ENCODE measurements at places on chromosomes 4 and X. TPM values are rescaled to one million over a fixed set of nuclear protein-coding genes. Genes with fewer than 3 reads are reported as not detected.

The CLIC2 gene
- 1.3 TPM for total RNA-seq

GRCh38 chrX:70998411-70999027, 67.6 kb upstream of the SLC7A3 start:
- no peak for DNase-seq

GRCh38 chr4:185344743-185345538, 50.8 kb downstream of the LRP2BP start:
- DNase-seq: no peak

The VCX3A gene
- total RNA-seq: not detected

The IL15 gene
- total RNA-seq: 7.0 TPM

The BMX gene
- total RNA-seq: not detected

DNA sequence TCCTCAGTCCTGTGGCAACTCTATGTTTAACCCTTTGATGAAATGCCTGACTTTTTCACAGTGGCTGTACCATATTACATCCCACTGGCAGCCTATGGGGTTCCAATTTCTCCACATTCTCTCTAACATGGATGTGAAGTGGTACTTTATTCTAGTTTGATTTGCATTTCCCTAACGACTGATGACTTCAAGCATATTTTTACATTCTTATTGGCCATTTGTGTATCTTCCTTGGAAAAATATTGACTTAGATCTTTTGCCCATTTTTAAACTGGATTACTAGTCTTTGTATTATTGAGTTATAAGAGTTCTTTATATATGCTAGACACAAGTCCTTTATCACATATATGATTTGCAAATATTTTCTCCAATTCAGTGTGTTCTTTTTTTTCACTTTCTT, 2.1 kb upstream of the RAB39B start:
- DNase-seq: no peak

GRCh38 chrX:24271262-24271661, 42.6 kb downstream of the SUPT20HL2 start:
- DNase-seq: no peak

DNA sequence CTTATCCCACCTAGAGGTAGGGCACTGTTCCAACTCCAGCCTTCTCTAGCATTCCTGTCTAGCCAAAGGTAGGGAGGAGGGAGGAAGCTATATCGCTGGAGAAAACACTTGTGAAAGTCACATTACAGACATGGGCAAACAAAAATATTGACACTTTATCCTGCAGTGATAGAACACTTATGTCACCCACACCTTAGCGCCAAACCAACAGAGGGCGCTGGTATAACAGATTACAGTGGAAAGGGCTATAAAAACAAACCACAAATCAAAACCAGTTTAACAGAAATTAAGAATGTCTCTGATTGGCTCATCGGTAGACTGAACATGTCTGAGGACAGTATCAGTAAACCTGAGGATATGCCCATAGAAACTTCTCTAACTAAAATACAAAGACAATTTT, 451.3 kb downstream of the TLL1 start:
- no peak for DNase-seq

GRCh38 chr4:24594887-24595286, 10.5 kb upstream of the DHX15 start:
- no peak for DNase-seq

DNA sequence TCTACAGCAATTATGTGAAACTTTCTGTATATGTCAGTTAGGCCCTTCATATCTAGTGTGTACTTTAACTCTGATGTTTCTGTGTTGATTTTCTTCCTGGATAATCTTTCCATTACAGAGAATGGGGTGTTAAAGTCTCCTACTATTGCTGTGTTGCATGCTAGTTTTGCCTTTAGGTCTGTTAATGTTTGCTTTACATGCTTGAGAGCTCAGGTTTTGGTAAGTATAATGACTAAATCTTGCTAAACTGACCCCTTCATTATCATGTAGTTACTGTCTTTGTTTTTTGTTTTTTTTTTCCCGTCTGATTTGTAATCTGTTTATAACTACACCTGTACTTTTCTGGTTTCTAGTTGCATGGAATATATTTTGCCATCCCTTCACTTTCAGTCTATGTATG, 63.6 kb upstream of the UGT2B15 start:
- no peak for DNase-seq

DNA sequence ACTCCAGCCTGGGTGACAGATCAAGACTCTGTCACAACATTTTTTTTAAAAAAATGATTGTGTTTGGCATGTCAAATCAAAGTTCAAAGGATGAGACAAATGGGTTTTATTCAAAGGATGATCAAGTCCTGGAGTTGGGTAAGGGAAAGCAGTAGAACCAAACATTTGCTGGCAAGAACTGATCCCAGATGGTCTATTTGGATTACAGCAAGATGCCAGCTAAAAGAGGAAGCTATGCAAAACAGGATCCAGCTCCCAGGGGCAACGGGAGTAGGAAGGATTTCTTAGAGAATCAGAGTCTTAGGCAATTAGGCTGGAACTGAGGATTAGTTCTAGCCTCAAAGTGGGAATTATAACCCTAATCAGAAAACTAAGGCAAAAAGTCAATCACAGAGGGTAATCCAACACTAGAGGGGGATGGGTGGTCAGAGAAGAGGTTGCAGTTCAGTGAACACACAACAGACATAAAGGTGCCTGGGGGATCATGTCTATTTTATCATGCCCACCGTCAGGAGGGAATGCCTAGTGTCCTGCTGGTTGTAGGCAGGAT, 133.0 kb upstream of the PLS3 start:
- no peak for DNase-seq

DNA sequence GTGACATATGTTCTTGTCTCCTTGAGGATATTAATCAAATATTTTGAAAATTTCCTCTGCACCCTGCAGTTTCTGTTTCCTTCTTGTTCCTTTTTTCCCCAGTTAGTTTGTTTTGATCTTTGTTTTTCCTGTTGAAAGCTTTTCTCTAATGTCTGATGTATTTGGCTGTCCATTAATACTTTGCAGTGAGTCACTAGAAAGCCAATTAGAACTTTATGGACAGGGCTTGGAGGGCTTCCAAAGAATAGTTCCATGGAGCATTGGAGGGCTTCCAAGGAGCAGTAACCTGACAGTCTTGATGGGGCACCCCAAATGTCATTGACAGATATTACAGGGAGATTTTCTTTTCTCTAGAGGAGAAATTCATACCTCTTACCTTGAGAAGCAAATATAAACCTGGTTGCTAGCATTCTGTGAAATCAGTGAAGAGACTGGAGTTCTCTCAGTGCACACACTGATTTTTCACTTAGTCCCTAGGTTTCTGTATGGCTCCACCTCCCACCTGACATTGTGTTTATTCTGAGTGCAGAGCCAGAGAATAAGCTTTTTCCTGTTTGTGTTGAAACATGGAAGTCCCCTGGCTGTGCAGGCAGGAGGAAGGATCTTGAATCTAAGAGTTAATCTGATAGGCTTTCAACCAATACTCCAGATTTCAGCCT, 26.5 kb downstream of the SPARCL1 start:
- no peak for DNase-seq

- no peak for DNase-seq
These were observed 406.4 kb downstream of the PPARGC1A start for GRCh38 chr4:23483320-23483960.

DNA sequence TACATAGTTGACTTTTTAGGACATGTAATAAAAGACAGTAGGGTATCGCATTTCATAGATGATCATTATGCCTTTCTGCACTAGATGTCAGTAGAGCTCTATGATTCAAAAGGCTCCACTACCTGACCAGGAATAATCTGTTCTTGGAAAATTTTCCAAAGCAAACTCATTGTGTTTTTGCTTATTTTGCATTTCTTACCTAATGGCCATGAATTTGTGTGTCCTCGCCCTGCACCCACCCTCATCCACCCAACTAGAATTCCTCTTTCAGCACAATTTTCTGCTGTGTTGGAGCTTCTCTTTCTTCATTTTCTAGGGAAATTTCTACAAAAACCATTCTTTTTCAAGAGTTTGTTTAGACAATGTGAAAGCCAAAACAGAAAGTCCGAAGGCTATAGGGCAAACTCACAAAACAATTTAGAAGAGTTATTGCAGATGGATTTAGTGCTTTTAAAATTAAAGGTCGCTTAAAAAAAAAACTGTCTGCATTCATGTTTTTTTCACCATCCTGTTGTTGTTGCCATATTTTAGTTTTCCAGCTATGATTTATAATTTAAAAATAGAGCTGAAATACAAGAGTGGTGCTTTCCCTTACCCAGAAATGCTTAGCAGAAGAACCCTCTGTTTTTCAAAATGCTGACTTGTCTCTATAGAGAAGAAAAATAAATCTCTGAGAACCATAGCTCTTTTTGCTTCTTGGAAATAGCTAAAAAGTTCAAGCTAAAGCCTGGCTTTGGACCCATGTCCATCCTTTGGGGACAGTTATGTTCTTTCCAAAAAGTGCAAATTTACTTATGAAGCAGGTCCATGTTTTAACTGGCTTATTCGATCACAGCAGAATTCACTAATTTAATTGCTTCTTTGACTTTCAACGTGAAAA, 183.7 kb downstream of the SPATA18 start:
- DNase-seq: no peak

The SLC38A5 gene
- 35.7 TPM for total RNA-seq

The STATH gene
- total RNA-seq: not detected

DNA sequence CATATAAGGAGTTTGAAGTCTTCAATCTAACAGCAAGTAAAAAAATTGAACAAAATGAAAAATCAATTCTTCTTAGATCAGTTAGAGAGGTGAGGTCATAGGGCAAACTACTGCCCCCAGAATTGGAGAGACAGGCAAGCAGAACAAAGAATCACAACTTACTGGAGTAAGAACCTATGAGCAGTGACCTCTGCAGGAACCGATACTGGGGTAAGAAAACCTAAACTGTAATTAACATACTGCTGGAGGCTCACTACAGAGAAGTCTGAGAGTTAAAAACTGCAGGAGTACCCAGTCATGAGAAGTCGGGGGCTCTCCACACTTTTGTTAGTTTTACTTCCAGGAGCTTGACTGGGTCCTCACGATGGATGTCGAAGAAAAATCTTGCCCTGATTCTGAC, 16.0 kb downstream of the CLDN22 start:
- no peak for DNase-seq

- DNase-seq: no peak
These were observed 46.5 kb downstream of the ANAPC4 start for GRCh38 chr4:25423548-25423947.

GRCh38 chr4:76576824-76577223, 141.8 kb downstream of the SHROOM3 start:
- no peak for DNase-seq

DNA sequence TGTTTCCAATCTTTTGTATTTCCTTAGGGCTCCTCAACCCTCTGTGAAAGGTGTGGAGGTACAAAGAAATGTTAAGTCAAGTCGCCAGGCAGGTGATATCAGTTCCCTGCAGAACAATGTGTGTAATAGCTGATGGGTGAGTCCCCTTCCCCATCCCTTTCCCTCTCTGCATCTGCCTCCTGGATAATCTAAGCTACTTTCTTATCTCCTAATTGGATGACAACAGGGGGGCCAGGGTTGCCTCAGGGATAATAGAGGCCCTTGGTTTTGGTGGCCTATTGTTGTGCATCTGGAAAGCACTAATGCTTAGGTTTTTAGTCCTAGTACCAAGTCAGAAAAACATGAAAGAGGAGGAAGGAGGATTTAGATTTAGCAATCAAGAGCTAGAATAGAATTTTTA, 29.1 kb downstream of the MAGED1 start:
- DNase-seq: no peak

Measured in T-cell (primary cell).